ENCODE measurements at places on chromosomes 1 and 21.

DNA sequence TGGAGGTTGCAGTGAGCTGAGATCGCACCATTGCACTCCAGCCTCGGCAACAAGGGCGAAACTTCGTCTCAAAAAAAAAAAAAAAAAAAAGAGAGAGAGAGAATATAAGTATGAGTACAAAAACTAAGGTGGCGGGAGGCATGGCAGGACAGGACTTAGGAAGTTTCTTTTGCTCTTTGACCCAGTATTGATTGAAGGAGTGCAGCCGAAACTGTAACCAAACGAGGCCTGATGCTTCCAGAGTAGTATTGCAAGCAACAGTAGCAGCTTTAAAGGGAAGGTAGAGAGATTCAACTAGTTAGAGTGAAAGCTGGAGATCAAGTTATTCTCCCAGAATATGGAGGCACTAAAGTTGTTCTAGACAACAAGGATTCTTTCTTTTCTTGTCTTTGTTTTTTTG is 99.2 kb upstream of the CASZ1 start:
- DNase-seq: no peak

DNA sequence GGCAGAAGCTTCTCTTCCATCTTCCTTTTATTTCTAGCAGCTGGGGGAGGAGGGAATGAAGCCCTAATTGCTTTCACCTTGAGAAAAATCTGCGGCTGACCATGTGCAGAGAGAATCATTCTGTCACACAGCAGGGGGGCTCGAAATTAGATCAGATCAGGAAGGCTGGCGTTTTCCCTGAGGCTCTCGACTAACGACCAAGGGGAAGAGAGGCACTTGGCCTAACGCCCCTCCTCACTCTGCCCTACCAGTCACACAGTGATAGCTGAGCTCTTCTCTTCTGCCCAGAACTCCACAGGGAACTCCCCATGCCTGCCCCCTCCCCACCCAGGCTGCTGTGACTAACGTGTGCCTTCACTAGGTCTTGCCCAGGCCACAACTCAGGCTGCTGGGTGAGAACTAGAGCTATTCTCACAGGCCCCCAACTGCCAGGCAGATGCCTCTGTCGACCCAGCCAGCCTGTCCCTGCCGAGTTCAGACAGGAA is 26.5 kb upstream of the KHDRBS1 start:
- no peak for DNase-seq

- no peak for DNase-seq
Observed at GRCh38 chr1:182332261-182333060, 59.1 kb downstream of the GLUL start.

DNA sequence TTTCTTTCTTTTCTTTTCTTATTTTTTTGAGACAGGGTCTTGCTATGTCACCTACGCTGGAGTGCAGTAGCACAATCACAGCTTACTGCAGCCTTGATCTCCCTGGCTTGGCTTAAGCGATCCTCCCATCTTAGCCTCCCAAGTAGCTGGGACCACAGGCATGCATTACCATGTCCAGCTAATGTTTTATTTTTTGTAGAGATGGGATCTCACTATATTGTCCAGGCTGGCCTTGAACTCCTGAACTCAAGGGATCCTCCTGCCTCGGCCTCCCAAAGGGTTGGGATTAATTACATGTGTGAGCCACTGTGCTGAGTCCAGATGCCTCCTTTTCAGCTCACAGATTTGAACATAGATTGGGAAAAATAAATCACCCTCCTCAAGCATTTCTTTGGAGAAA is 95.7 kb downstream of the UROD start:
- no peak for DNase-seq

DNA sequence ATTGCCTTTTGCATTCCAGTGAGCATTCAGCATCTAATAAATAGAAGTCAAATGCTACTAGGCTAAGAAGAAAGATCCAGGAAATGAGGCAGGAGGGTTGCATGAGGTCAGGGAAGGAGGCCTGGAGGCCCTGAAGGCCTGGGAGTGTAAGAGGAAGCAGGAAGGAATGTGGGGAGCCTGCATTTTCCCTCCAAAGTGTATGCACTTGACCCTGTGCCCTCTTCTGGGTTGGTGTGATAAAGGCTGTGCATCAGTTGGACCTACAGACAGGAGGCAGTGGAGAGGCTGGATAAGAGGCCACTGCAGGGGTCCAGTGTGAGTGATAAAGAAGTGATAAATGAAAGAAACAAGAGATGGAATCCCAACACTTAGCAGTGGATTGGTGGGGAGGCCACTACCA is 20.4 kb downstream of the KIAA1614 start:
- no peak for DNase-seq

- no peak for DNase-seq
Observed at GRCh38 chr1:163137556-163138265, 65.0 kb downstream of the RGS5 start.

DNA sequence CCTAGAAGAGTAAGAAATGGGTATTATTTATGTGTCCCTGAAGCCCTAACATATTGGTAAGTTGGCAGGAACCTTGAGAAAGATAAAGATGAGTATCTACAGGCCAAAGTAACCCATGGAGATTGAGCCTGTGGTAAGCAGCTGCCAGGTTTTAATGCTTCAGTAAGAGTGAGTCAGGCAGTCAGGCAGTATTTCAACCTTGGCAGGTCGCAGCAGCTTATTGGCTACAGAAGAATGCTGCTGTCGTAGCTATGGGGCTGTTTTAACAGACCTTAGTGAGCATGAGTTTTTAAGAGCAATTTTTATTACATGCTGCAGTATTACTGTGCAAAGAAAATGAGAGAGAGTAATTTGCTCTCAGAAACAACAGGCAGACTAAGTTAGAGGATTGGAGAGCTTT is 10.3 kb upstream of the SLC30A10 start:
- DNase-seq: peak; percentile 63

DNA sequence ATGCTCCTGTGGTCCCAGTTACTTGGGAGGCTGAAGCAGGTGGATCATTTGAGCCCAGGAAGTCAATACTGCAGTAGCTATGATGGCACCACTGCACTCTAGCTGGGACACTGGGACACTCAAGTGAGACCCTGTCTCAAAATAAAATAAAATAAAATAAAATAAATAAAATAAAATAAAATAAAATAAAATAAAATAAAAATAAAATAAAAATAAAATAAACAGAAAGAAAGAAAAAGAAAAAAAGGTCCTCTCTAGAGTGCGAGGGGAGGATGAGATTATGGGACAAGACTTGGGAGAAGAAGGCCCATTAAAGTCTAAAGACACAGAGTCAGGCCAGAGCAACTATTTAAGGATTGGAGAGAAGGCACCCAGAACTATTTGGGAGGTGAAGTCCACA is 172.5 kb downstream of the IER5 start:
- DNase-seq: no peak

- no peak for DNase-seq
Observed at GRCh38 chr1:51344602-51345299, 14.4 kb upstream of the TTC39A start.

GRCh38 chr21:15050568-15051377 is 14.0 kb downstream of the NRIP1 start:
- DNase-seq: no peak

GRCh38 chr1:186486061-186486460 is 25.1 kb upstream of the PDC start:
- no peak for DNase-seq

GRCh38 chr1:212315907-212316306 is 30.7 kb downstream of the PPP2R5A start:
- no peak for DNase-seq

- no peak for DNase-seq
Observed at GRCh38 chr1:226679262-226679661, 59.8 kb downstream of the ITPKB start.

- no peak for DNase-seq
Observed at GRCh38 chr1:50631161-50631560, 207.9 kb upstream of the DMRTA2 start.

GRCh38 chr1:116161390-116161789 is 50.2 kb downstream of the MAB21L3 start:
- no peak for DNase-seq

GRCh38 chr1:235749755-235750300 is 100.2 kb upstream of the GNG4 start:
- no peak for DNase-seq

- DNase-seq: no peak
Observed at GRCh38 chr1:8431784-8432183, 113.9 kb downstream of the SLC45A1 start.

DNA sequence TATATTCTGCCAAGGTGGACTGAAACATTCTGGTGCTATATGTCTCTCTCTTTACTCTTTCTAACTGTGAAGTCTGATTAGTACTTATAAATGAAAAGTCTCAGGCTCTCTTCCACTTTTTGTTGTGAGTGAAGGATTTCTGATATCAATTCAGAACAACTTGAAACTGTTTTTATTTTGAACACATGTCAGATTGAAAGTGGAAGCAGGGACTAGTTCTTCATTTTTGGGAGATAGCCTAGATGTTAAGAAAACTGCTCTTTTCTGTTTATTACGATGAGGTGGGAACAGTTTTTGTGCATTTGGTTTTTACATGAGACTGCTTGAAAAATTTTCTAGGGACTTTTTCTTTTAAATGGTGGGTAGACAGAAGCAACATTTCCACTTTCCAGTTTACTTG is 14.5 kb upstream of the GBP3 start:
- DNase-seq: no peak

- no peak for DNase-seq
Observed at GRCh38 chr21:10639123-10639522, 117.7 kb downstream of the TPTE start.

DNA sequence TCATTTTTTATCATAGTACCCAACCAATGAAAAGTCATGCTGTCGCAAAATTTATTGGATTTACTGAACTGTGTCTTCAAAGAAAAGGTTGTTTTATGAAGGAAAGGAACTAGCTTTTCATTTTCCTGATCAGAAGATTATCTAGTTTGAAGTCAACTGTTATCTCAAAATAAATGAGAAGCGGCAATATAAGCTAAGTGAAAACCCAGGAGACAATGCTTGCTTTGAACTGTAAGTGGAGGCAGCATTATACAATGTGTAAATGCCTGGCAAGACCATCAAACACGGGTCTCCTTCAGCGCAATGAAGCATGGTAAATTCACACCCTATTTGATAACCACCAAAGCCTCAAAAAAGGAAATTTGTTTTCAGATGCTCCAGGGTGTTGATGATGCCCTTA is 134.4 kb upstream of the PTBP2 start:
- DNase-seq: no peak

GRCh38 chr21:42195378-42196031 is 23.4 kb upstream of the ABCG1 start:
- DNase-seq: peak; percentile 57

GRCh38 chr1:111404588-111404987 is 22.9 kb downstream of the OVGP1 start:
- no peak for DNase-seq

All from skeletal muscle cell (primary cell).